Lung (tissue), 17 donors: ENCODE measurements at places on chromosomes 16 and 17. TPM values are rescaled to one million over a fixed set of nuclear protein-coding genes. Genes with fewer than 3 reads are reported as not detected.

ACSM2A gene
- 0.05 TPM for polyA plus RNA-seq

IL17C gene
- 0.14 TPM for polyA plus RNA-seq

CDH1 gene
- 59.2 TPM for polyA plus RNA-seq

GSPT1 gene
- polyA plus RNA-seq, result 61.7 TPM

PIRT gene
- polyA plus RNA-seq, result not detected
